ENCODE measurements at places on chromosomes 3 and 15.
A peak's percentile ranks its signal among the peaks of the same experiment; 100 is the strongest.

GRCh38 chr15:98528046-98528725 is 120.2 kb upstream of the IGF1R start:
- DNase-seq: no peak

DNA sequence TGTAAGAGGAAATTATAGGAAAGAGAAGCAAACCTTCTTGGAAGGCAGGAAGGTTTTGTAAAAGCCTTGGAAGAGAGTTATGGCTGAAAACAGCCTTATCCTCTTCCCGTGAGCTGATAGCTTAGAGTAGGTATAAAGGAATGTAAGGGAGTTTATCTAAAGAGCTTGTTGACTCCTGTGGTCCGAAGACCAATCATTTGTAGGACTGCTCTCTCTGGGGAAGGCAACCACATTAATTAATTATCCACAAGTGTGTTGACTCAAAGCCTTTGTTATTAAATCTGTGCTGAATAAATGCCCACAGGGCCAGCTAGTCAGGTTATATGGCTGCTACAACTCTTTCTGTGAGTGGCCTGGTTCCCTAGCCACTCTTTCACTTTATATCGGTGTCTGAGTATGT is 452.1 kb upstream of the RASGRP1 start:
- DNase-seq: no peak

DNA sequence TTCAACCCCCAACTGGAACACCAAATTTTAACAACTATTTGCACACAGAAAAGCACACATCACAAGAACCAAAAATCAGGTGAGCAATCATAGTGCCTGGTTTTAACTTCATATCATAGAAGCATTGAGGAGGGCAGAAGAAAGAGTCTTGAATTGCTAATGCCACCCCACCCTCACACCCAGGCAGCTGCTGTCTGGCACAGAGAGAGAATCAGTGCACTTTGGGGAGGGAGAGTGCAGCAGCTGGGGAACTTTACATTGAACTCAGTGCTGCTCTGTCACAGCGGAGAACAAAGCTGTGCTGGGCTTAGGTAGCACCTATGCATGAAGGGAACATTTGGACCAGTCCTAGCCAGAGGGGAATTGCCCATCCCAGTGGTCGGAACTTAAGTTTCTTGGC is 76.0 kb upstream of the KBTBD8 start:
- DNase-seq: no peak

DNA sequence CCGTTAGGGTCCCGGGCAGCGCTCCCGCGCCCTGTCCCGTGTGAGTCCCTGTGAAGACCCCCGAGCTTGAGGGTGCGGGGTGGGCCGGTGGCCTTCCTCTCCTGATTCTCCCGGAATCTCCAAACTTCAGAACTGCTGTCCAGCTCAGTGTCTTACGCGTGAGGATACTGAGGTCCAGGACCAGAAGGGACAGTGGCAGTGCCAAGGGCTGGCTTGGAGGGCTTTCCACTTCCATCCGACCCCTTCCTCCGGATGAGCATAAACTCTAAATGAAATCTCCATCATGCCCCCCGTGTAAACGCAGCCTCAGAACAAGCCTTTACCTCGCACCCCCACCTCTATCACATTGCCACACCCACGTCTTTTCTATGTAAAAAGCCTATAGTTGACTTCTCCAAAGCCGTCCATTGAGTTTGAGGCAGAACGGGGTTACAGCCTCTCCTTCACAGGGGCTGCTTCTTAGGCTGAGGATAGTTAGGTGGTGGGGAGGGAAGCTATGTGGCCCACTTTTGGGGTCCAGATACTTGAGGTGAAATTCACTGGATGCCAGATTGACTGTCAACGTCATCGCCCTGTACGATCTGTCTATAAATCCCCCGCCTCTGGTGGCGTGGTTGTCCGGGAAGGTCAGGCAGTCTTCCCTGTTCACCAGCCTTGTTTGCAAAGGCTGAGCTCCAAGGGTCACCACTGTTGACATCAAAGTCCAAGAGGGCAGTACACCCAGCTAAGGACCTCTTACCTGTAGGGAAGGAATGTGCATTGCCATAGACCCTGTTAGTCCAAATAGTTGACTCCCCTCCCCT is 1.1 kb downstream of the EDEM1 start:
- DNase-seq: peak; percentile 37

- no peak for DNase-seq
Measured at GRCh38 chr3:134665243-134665642, 14.4 kb upstream of the KY start.

DNA sequence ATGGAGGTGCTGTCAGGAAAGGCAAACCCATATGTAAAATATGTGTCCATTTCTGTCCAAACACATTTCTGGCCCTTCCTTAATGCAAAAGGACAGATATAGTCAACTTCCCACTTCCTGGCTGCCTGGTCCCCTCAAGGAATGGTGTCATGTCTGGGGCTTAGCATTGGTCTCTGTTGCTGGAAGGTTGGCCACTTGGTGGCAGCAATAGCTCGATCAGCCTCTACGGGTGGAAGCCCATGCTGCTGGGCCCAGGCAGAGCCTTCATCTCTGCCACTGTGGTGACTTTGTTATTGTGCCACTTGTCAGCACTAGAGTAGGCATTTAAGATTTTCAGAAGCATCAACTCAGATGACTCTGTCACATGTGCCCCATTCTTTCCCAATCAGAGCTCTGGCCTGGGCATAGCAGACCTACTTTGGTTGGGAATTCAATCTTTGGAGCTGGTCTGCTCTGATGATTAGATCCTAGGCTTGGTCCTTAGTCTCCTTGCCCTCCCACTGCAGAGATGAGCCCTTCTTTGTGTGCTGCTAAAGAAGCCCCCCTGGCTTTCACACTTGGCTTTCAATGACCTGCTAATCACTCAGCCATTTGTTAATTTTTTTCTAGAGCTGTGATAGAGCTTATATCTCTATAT is 51.0 kb upstream of the SPSB4 start:
- DNase-seq: peak; percentile 65

DNA sequence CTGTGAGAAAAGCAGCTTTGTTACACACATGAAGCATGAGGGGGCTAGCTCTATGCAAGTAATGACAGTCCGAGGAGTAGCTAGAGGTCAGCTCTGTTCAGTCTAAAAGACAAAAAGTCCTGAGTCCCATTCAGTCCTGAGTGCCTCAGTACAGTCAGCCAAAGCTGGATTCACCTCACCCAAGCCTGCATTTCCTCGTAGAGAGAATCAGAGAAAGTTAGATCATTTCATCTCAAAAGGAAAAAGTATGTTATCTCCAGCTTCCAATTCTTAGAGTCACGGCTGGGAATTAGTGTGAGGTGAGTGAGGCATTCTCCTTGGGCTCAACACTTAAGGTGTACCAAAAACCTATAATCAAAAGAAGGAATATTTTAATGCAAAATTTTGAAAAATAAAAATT is 5.9 kb upstream of the ACP3 start:
- no peak for DNase-seq

GRCh38 chr15:32060706-32061105 is 30.4 kb downstream of the CHRNA7 start:
- DNase-seq: no peak

DNA sequence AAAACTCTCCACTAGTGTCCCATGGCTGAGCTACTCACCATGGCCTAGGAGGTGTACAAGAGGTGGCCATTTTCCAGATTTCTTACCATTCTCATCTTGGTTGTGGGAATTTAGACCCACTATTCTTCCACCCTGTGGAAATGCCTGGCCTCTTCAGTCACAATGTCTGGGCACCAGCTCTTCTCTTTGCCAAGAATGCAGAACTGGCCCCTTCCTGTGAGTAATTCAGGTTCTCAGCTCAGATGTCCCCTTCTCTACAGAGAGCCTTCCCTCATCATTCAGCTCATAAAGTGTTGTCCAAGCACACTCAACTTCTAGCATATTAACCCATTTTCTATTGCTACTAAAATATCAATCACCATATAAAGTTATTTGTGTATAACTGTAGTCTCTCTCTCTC is 575.5 kb upstream of the KCNMB2 start:
- peak; percentile 43 for DNase-seq

GRCh38 chr3:11221818-11222415 is 50.3 kb upstream of the ATG7 start:
- no peak for DNase-seq

DNA sequence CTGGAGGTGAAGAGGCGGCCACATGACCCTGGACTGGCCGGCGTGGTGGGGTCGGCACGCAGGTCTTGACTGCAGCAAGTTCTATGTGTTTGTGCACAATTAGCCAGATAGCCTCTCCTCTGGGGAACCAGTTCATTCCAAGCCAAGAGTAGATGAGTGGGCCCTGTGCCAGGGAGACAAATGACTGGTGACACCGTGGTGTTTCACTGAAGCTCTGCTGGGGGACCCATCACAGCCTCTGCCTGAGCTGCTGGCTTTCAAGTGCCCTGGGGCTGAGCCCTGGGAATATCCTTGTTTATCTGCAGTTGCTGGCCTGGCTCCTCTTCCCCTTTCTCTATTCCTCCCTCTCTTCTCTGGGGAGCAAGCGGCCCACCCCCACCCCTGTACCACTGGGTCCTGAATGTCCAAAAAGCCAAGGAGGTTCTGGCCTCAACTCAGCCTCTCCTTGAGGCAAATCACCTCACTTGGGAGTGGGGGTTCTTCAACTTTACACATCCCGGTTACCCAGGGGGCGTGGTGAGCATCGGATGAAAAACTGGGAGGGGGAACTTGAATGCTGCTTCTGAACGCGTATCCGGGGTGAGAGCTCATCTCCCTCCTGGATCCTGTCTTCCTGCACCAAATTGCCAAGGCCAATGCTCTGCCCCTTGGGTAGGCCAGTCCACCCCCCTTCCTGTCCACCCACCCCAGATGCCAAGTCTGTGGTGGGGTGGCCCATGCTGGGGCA is 199.6 kb upstream of the LYSMD4 start:
- DNase-seq: no peak

GRCh38 chr3:74768010-74768409 is 153.6 kb upstream of the CNTN3 start:
- no peak for DNase-seq

DNA sequence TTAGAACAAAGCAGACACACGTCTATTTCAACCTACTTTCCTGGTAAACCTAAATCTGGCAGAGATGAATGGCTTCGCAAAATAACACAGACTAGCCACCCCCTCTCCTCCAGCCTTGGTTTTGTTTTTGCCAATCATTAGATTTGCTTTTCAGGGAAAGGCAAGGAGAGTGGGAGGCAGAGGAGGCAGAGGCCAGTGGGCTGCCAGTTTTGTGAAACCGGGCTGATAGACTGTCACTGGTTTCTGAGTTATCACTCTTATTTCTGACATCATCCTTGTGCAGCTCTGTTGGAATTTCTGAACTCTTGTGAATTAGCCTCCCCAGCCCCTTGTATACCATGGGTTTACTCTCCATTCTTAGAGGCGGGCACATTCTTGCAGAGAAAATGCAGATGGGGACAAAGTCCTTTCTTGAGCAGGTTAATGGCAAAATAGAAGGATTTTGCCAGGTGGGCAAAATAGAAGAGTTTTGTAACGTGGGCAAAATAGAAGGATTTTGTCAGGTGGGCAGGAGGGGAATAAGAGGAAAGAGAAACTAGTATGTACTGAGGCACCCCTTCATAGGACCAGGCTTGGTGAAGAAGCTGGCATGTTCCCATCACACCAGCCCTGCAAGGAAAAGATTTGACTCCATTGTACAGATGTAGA is 3.2 kb upstream of the FEM1B start:
- no peak for DNase-seq

DNA sequence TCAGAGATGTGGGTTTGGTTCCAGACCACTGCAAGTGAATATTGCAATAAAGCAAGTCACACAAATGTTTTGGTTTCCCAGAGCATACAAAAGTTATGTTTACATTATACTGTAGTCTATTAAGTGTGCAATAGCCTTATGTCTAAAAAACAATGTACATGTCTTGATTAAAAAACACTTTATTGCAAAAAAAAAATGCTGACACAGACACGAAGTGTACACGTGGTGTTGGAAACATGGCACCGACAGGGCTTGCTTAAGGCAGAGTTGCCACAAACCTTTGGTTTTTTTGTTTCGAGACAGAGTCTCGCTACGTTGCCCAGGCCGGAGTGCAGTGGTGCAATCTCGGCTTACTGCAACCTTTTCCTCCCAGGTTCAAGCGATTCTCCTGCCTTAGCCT is 50.1 kb downstream of the RAB11A start:
- DNase-seq: no peak

- DNase-seq: peak; percentile 5
Measured at GRCh38 chr3:124429129-124429815, 301.0 kb upstream of the UMPS start.

- no peak for DNase-seq
Measured at GRCh38 chr3:77541203-77541922, 501.5 kb downstream of the ROBO2 start.

GRCh38 chr3:51869304-51869703 is 6.1 kb downstream of the IQCF5 start:
- no peak for DNase-seq

GRCh38 chr3:172709774-172710663 is 848 bp downstream of the NCEH1 start:
- peak; percentile 47 for DNase-seq

GRCh38 chr3:168885028-168885427 is 778.5 kb downstream of the MECOM start:
- peak; percentile 88 for DNase-seq

DNA sequence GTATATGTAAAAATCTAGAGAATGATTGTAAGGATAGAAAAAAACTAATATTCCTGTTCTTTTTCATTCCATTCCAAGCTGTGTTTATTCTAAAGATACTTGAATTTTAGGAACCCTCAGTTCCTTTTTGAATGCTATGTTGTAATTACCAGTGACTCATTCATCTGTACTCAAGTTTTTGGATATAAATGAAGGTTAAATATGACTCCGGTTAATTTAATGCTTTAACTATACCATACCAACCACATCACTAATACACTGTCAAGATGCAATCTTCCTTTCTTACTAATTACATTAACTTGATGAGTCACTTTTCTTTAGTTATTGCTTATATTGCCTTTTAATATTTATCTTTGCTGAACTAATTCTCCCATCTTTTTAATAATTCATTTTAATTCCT is 68.8 kb upstream of the ZNF148 start:
- peak; percentile 67 for DNase-seq

DNA sequence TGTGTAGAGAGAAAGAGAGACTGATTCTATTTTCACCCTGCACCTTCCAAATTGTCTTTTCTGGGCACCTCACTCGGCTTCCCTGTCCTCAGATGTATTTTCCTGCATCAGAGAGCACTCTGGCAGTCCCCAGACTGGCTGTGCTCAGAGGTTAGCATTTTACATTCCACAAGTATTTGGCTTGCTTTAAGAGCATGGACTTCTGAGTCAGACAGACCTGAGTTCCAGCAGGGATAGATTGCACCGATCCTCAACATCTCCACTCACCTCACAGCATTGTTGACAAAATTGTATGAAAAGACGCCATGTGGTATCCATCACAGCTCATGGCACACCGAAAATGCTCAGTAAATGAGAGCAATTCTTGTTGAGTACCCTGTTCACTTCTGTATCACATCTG is 45.6 kb downstream of the SST start:
- no peak for DNase-seq

GRCh38 chr3:156787001-156787400 is 39.2 kb upstream of the LEKR1 start:
- DNase-seq: no peak
